ENCODE measurements at places on chromosomes 6 and 20.

- no peak overlapping the region for H3K4me3 ChIP-seq
- no peaks in the 10 kb centered on the region for H3K4me1 ChIP-seq
- no peak overlapping the region for H3K27ac ChIP-seq
Measured at GRCh38 chr6:27049863-27050781, 197.4 kb upstream of the PRSS16 start.

GRCh38 chr20:24001712-24002405 lies 13.3 kb upstream of the GGTLC1 start:
- no peak overlapping the region for H3K27ac ChIP-seq
- DNase-seq, result no peak
- H3K4me1 ChIP-seq, result no peaks in the 10 kb centered on the region
- H3K36me3 ChIP-seq, result no peaks in the 10 kb centered on the region
- H3K4me3 ChIP-seq, result no peak overlapping the region

- peak overlapping the region; percentile 94 for H3K27ac ChIP-seq
- no peak for DNase-seq
- peaks cover 3% of the 10 kb centered on the region for H3K36me3 ChIP-seq
Measured at GRCh38 chr6:45420909-45421708, 43.4 kb upstream of the SUPT3H start.

DNA sequence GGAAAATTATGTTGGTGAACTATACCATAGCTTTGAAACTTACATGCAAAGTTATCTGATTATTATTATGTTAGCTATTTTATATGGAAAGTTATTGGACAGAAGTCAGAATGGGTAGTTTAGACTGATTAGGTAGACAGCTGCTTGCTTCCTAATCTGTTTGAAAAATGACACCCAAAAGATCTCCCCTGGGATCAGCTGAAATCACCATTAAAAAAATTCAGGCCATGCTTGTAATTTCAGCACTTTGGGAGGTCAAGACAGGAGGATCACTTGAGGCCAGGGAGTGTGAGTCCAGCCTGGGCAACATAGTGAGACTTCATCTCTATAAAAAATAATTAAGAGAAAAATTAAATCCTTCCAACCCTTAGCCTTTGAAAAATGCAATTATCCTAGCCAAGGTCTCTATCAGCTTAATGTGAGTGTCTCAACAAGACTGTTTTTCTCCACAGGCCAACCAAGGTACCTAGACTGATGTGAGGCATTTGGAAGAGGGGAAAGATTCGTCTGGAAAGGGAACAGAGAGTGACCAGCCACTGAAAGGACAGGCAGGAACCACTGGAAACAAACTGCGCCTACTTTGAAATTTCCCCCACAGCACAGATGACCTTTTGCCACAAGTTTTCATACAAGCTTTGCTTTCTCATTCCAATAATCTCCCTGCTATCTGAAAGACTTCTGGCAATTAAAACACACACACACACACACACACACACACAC lies 232.3 kb downstream of the GMPR start:
- H3K4me3 ChIP-seq, result peak overlapping the region; percentile 53
- H3K36me3 ChIP-seq, result peaks cover 24% of the 10 kb centered on the region
- H3K27ac ChIP-seq, result peak overlapping the region; percentile 84

- no peak for DNase-seq
- H3K4me3 ChIP-seq, result peak overlapping the region; percentile 90
- H3K36me3 ChIP-seq, result peaks cover 2% of the 10 kb centered on the region
- no peak overlapping the region for H3K27ac ChIP-seq
Measured at GRCh38 chr6:132401618-132402285, 477 bp upstream of the MOXD1 start.

DNA sequence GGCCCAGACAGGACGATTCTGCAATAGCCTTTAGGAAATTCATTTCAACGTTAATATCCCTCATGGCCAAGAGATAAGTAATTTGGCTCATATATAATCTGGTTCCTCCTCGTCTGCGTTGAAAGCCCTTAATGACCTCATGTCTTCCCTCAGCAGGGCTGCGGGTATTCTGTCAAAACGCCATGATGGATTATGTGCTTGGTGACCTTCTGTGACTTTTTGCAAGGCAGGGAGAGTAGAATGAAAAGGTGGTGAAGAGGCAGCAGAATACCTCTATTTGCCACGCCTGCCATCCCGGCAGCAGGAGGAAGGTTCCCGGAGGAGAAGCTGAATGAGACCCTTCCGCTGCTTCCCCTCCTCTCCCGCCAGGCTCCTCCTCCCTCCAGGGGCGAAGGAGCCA lies 41.1 kb upstream of the SPACA1 start:
- H3K27ac ChIP-seq, result no peak overlapping the region
- no peaks in the 10 kb centered on the region for H3K36me3 ChIP-seq
- H3K27me3 ChIP-seq, result peaks cover 33% of the 10 kb centered on the region
- peaks cover 5% of the 10 kb centered on the region for H3K4me1 ChIP-seq

All from stimulated activated naive B cell treated with anti-CD40 and anti-IgM and Interleukin-4, amounts not matched to agents 10 μg/mL and 1 μg/mL and 100 μg/mL, for 72 hours (primary cell).